Colonic mucosa (tissue), 4 donors: ENCODE measurements at places on chromosomes 6 and 20. TPM values are rescaled to one million over a fixed set of nuclear protein-coding genes. Genes with fewer than 3 reads are reported as not detected.

FAM83C gene
- total RNA-seq = 0.45 TPM

MCHR2 gene
- total RNA-seq = not detected

DPPA5 gene
- not detected for total RNA-seq

GRCh38 chr6:14443629-14444268 is 326.2 kb downstream of the CD83 start:
- H3K4me1 ChIP-seq = no peaks in the 10 kb centered on the region
- no peaks in the 10 kb centered on the region for H3K36me3 ChIP-seq
- no peaks in the 10 kb centered on the region for H3K27me3 ChIP-seq
- H3K27ac ChIP-seq = no peak overlapping the region
- DNase-seq = no peak
- H3K4me3 ChIP-seq = no peak overlapping the region

GRCh38 chr20:12956303-12956702 is 52.5 kb upstream of the SPTLC3 start:
- no peaks in the 10 kb centered on the region for H3K27me3 ChIP-seq
- no peaks in the 10 kb centered on the region for H3K4me1 ChIP-seq
- H3K27ac ChIP-seq = no peak overlapping the region
- no peaks in the 10 kb centered on the region for H3K36me3 ChIP-seq

GRCh38 chr6:35514587-35514986 is 1.9 kb upstream of the TULP1 start:
- no peaks in the 10 kb centered on the region for H3K36me3 ChIP-seq
- no peak for DNase-seq
- H3K27ac ChIP-seq = no peak overlapping the region
- H3K4me1 ChIP-seq = no peaks in the 10 kb centered on the region
- no peak overlapping the region for H3K4me3 ChIP-seq
